ENCODE measurements at places on chromosomes 5 and 9.

- DNase-seq: no peak
Measured at GRCh38 chr5:179345183-179345432, 153 bp downstream of the ADAMTS2 start.

- DNase-seq: peak; percentile 70
Measured at GRCh38 chr9:137534256-137535119, 15.7 kb downstream of the PNPLA7 start.

- no peak for DNase-seq
Measured at GRCh38 chr5:59091965-59092364, 509.1 kb downstream of the RAB3C start.

DNA sequence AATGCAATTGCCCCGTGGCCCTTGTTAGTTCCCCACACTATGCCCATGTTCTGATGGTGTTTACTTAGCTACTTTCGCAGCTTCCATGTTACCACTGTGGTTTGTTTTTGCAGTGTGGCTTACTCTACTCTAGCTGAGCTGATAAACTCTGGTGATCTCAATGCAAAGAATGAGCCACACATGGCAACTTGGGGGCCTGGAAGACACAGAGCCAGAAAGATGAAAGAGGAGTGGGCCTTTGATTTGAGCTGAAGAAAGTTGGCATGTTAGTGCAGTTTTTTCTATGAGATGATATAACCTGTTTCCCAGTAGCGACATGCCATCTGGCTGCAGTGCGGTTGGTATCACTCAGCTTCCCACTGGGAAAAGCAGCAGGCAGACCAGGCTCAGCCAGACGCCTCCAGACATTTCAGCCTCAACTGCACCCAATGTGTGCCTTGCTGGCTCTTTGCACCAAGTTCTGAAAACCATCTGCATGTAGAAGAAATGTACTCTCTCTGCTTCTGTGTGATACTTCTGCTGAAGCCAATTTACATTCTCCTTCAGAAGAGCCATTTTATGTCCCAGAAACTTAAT lies 329.4 kb downstream of the ARHGEF28 start:
- no peak for DNase-seq

DNA sequence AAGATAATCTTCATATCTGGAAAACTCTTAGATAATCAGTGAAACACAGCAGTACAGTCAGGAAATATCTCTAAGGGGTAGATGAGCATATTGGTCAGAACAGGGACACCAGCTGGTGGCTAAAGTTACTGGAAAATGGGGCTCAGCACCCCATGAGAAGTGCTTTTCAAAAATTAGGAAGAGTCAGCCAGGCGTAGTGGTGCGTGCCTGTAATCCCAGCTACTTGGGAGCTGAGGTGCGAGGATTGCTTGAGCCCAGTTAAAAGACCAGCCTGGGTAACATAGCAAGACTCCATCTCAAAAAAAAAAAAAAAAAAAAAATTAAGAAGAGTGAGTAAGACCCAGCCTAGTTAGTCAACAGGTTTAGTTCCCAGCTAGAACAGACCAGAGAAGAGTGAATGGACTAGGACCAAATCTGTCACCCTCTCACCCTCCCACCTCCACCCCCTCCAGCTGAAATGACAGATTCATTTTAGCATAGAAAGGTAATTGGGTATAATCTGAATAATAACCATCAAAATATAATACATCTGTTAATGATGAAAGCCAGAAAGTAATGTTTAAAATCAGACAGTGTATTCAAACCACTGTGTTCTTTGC lies 120.9 kb downstream of the CDC42SE2 start:
- DNase-seq: peak; percentile 54

DNA sequence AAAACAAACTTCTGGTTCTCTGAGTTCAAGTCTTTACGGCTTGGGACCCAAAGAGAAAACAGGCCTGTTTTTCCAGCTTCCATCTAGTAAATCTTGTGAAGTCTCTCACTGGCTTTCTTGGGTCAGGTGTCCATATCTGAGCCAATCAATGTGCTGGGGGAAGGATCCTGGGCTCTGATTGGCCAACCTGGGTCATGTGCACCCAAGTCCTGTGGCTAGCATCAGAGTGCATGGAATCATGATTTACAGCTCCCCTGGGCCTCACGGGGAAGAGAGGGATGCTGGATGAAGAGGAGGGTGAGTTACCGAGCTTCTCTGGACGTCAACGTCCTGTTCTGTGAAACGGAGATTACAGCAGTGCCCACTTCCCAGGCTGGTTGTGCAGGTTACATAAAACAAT lies 19.4 kb downstream of the CXCL14 start:
- DNase-seq: no peak

- no peak for DNase-seq
Measured at GRCh38 chr5:161847941-161848391, at the start of gene GABRA1. Gene GABRA1 (plus strand): TSS chr5:161848120. CDS start chr5:161850811, 2,691 bp downstream.

DNA sequence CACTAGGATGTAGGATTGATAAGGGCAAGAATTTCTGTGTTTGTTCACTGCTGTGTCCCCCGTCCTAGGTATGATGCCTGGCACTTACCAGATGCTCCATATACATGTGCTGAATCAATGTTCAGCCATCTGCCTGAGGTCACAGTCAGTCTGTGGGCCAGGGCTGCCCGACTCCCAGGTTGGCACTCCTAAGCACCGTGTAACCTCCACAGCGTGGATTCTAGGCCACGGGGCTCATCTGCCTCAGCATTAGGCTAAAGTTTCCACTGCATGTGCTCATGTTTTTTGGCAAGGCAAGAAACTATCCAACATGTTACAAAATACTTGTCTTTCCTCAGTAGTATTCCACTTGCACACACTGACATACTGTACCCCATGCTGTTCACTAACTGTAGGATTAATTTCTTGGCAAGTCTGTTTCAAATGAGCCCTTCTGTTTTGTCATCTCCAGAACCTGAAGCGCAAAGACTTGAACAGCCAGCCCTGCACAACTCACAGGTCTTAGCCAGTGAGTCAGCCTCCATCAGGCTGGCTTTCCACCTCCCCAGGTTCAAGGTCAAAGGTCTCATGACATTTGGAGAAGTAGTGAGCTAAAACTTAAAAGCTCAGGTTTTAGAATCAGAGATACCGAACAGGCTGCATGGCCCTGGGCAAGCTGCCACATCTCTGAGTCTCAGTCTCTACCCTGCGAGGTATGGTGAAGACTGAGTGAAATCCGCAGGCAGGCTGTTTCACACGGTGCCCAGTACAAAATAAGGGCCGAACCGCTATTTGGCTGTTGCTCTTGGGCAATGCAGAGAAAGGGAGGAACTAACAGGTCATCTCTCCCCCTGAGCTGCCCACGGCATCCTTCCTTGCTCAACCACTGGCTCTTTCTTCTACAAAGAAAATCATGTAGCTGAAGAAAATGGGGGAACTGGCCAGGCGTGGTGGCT lies 7.2 kb downstream of the TOR1A start:
- no peak for DNase-seq

DNA sequence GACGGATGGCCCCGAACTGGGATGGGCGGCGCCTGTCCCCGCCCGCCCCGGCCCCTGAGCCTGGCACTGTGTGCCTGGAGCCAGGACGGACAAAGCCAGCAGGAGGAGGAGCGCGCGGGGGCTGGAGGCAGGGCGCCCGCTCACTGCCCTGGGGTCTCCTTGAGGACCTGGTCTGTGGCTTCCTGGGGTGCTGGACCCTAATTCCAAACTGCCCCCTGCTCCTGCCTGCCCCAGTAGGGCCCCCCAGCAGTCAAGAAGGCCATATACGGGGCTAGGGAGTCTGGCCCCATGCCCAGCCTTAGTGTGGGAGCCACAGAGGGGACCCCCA lies 29.2 kb upstream of the RXRA start:
- no peak for DNase-seq

DNA sequence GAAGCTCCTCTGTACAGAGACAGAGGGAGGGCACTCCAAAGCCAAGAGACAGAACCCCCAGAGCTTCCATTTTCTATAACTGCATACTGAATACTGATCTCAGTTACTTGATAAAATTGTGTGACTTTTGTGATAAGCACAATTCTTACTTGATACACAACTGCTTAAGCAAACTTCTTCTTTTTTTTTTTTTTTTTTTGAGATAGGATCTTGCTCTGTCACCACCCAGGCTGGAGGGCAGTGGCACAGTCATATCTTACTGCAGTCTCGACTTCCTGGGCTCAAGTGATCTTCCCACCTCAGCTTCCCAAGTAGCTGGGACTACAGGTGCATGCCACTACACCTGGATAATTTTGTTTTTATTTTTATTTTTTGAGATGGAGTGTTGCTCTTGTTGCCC lies 252.1 kb upstream of the ZNF608 start:
- DNase-seq: no peak

- no peak for DNase-seq
Measured at GRCh38 chr9:121558473-121558872, 58.8 kb upstream of the GGTA1 start.

GRCh38 chr5:55998966-55999365 lies 4.2 kb upstream of the IL6ST start:
- no peak for DNase-seq

DNA sequence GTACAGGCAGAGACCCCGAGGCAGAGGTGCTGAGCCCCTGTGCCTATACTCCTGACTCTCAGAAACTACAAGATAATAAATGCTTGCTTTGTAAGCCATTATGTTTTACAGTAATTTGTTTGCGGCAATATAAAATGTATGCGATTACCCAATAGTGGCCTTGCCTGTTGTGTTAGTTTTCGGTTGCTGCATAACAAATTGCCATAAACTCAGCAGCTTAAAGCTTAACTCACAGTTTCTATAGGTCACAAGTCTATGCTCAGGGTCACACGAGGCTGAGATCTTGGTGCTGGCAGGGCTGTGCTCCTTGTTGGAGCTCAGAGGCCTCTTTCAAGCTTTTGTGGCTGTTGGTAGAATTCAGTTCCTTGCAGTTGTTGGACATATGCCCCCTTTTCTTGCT lies 114.8 kb downstream of the COL23A1 start:
- DNase-seq: no peak

- DNase-seq: no peak
Measured at GRCh38 chr5:538801-539468, 14.7 kb upstream of the SLC9A3 start.

- DNase-seq: no peak
Measured at GRCh38 chr5:59348189-59348588, 545.3 kb downstream of the PDE4D start.

- no peak for DNase-seq
Measured at GRCh38 chr9:90855208-90855902, 53.7 kb downstream of the SYK start.

DNA sequence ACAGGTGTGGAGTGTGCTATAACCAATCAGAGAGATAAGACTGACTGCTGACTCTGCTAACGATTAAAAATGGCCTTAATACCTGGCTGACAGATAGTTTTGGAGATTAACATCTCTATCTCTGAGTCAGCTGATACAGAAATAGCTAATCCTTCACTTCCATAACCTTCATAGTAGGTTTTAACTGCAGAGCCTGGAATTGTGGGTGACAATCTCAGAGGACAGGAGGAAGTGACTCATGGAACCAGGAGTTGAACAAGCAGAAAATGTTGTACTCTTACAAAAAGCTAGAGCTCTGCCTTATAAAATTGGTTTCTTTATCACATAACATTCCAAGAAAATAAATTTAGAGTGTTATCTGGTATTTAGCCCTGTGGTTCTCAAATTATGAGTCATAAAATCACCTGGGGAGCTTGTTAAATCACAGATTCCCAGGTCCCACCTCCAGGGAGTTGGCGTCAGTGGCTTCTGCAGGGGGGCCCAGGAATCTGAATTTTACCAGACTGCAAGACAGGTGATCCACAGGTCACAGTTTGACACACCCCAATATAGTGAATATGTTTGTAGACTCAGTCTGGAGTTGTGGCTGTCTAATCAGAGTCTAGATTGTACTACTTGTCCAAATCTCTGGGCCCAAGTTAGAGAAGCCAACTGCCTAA lies 44.4 kb upstream of the AFAP1L1 start:
- peak; percentile 72 for DNase-seq

- no peak for DNase-seq
Measured at GRCh38 chr9:137020771-137021567, 7.1 kb downstream of the ABCA2 start.

DNA sequence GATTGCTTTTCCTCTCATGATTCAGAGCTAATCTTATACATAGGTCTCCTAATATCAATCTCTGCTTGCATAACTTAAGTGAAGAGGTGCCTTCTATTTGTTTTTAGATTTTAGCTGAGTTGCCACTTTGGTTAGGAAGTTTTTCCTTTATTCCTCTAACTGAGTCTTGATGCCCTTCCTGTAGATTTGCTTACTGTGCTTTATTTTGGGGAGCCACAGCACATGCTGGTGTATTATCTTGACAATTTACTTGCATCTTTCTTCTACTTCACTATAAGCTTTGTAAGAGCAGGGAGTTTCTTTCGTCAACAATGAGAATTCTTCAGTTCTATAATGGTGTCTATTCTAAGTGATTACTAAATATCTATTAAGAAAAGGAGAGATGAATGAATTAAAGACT lies 54.9 kb downstream of the GABRA6 start:
- DNase-seq: no peak

GRCh38 chr5:36689225-36689624 lies 82.8 kb downstream of the SLC1A3 start:
- DNase-seq: no peak

GRCh38 chr9:136525841-136526499 lies 19.9 kb downstream of the NOTCH1 start:
- DNase-seq: peak; percentile 12
